CD4-positive, alpha-beta T cell treated with Interleukin-15 for 4 hours (primary cell): ENCODE measurements at places on chromosomes 1 and 21.

DNA sequence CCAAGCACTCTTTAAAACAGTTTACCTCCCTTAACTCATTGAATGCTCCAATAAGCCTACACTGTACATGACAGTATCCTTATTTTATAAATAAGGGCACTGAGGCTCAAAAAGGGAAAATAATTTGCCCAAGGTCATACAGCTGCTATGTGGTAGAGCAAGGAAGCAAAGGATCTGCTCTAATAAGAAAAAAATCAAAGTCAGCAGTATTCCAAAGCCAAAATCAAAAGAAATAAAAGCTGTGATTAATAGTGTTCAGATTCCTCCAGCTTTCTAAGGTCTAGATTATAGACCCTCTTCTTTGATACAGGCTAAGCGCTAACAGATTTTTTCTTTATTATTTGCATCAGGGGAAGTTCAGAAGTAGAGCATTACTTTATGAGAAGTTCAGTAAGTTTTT, 39.3 kb downstream of the IL12RB2 start:
- no peak for DNase-seq

DNA sequence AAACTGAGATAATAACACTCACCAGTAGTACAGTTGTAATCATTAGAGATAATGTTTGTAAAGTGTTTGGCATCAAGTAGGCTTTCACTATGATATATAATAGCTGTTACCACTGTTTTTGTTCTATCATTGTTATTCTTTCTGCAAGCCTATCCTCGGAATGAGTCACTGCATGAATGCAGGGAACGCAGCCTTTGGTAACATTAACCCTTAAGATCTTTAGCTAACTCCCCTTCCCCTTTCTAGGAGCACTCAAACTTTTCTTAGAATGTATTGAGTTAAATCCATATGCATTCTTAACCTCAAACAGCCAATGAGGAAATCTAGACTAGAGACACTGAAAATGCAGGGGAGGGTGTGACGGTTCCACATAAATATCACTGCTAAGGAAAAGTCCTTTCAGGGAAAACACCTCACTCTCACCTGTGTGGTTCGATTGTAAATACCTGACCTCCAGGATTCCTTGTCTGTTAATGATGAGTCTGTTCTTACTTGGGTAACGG, 467.3 kb downstream of the SETD4 start:
- no peak for DNase-seq

- no peak for DNase-seq
Measured at GRCh38 chr1:219149953-219150352, 23.7 kb upstream of the LYPLAL1 start.

- DNase-seq = no peak
Measured at GRCh38 chr1:213666113-213666512, 321.7 kb upstream of the PROX1 start.

DNA sequence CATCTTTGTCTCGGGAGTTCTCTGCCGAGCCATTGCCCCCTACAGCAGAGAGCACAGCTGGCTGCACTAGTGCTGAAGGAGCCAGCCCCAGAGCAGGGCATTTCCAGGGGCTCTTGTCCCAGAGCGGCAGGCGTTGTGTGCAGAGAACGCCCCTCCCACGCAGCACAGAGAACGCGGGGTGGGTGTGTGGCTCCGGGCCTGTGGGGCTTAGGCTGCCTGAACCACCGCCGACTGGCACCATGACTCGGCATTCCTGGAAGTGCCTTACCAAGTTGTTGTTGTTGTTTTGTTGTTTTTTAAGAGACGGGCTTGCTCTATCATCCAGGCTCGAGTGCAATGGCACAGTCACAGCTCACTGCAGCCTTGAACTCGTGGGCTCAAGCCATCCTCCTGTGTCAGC, 15.8 kb upstream of the DIP2A start:
- DNase-seq = no peak

GRCh38 chr21:44895859-44896258, 22.4 kb upstream of the PTTG1IP start:
- no peak for DNase-seq
